Retina (tissue), 1 donor: ENCODE measurements at places on chromosomes 12 and 14.

- DNase-seq, result no peak
These were observed 100.3 kb upstream of the PLEKHG7 start for GRCh38 chr12:92602476-92602875.

- DNase-seq, result no peak
These were observed at the start of gene BDKRB1 for GRCh38 chr14:96255501-96256366. TSS of gene BDKRB1 (plus strand) at chr14:96256210. CDS start at chr14:96263683, 7,473 bp downstream.

DNA sequence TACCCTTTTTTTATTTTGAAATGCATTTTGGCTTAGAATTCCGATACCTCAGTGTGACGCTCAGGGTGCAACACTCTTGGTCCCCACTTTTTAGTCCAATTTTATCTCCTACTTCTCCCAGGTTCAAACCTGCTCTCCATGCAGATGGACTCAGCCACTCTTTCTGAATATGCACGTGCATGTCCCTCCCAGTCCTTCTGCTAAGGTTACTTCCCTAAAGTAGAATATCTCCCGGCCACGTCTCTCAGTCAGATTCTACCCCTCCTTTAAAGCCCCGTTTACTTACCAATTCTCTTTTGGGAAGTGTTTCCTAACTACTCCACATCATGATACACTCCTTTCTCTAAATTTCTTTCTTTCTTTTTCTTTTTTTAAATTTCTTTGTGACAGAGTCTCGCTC lies 15.5 kb upstream of the PARP11 start:
- no peak for DNase-seq

- no peak for DNase-seq
These were observed 16.6 kb downstream of the CIPC start for GRCh38 chr14:77114609-77115008.

GRCh38 chr12:132672116-132672515 lies 15.0 kb downstream of the POLE start:
- no peak for DNase-seq

GRCh38 chr12:28878629-28879028 lies 270.4 kb upstream of the FAR2 start:
- no peak for DNase-seq

DNA sequence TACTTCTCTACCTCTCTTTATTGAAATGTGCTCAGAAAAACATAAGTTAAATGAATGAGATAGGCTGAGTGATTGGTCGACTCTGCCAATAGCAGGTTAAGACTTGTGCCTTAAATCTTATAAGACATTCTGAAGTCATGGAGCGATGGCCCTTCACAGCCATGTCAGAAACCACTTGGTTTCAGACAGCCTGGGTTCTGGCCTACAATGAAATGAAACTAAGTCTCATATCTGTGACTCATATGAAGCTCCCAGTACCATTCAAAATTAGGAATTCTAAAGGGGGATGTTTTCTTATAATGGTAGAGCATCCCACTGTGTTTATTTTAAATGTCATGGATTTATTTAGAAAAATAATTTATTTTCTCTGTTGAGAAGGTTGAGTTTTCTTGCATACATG lies 42.6 kb downstream of the PLXNC1 start:
- DNase-seq, result no peak

DNA sequence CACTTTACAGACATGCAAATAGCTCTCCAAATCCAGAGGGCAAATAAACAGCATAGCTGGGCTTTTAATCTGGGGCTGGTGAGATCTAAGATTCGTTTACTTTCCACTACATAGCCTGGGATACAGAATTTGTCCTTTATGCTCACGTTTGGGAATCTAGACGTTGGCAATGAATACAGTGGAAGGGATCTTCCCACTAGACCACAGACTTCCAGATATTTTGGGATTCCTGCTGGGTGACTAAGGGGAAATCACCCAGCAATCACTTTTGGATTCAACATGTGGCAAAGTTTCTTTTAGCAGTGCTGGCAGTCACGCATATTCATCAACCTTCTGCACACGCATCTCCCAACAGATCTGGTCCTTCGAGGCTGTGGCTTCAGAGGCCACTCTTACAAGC lies 23.5 kb downstream of the APPL2 start:
- DNase-seq, result no peak

DNA sequence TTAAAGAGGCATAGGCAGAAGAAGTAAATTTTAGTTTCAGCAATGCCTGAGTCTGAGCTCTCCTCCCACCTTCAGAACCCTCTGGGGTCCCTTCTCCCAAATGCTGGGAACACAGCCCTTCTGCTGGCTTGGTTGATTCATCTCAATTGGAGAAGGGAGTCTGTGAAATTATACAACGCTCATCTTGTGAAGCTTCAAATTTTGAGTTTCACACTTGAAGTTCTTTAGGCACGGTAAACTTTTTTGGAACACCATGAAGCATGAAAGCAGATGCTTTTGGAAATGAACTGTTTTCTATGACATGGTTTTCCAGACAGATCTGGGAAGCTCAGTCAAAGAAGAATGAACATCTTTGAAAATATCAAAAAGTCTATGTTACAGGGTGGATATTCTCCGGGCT lies 69.9 kb downstream of the TBK1 start:
- no peak for DNase-seq

GRCh38 chr12:49471557-49471956 lies 67.3 kb upstream of the KCNH3 start:
- DNase-seq, result no peak
